Activated CD4-positive, alpha-beta memory T cell treated with anti-CD3 and anti-CD28 coated beads for 36 hours (primary cell): ENCODE measurements at places on chromosomes 1 and 21.
A peak's percentile ranks its signal among the peaks of the same experiment; 100 is the strongest.

DNA sequence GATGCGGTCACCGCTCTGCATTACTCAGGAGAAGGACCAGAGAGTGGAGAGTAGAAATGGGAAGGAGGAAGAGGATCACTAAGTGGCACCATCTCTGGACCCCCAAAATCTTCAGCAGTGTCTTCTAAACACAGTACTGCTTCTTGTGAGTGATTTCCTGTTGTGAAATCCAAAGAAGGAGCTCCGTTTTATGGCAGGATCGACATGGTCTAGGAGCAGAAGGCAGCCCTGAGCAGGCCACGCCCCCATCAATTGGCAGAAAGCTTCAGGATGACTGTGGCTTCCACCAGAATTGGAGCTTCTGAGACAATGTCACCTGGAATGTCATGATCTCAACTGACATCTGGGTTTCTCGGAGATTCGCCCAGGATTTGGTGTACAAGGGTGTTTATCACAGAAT lies 171.5 kb downstream of the ADSS2 start:
- DNase-seq: no peak

DNA sequence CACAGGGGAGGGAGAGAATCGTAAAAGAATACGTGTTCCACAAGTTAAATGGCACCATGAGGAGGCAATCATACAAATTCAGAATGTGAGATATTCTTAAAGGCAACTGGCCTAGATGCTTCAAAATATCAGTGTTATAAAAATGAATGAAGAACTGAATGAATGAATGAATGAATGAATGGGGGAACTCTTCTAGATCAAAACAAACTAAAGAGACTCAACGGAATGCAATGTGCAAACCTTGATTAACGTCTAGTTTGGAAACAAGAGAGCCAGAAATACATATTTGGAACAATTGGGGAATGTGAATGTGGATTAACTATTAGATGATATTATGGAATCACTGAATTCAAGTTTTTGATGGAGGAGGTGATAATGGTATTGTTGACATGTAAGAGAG lies 16.8 kb downstream of the CFAP45 start:
- no peak for DNase-seq

DNA sequence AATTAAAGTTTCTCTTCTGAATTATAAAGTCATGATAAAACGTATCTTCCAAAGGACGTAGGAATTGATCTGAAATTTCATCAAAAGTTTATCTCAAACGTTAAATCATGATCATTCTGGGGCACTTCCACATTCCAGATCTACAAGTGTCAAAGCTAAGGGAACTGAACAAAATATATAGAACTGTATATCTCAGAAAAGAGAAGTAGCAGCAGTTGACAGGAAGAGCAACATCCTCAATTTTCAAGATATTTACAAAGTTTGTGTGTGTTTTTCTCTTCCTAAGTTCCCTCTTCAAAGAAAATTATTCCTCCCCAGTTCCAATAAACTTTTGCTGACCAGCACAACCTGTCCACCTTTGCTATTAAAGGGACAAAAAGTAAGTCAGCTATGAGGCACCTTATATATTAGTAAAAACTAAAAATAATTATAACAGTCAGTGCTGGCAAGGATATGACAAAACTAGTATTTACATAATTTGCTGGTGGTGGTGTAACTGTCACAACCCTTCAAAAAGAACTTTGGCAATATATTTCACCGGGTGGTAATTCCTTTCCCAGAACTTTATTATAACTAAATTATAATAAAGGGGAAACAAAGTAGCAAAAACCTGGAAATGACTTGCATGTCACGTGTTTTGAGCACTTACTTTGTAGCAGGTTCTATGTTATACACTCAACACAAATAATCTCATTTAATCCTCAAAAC lies 38.5 kb upstream of the EYA3 start:
- DNase-seq: no peak

GRCh38 chr1:181090641-181091126 lies 2.2 kb downstream of the IER5 start:
- DNase-seq: peak; percentile 77

GRCh38 chr1:152697701-152698600 lies at the start of gene LCE2A:
TSS of gene LCE2A (plus strand) at chr1:152698345. CDS start at chr1:152698902, 557 bp downstream.
- no peak for DNase-seq

DNA sequence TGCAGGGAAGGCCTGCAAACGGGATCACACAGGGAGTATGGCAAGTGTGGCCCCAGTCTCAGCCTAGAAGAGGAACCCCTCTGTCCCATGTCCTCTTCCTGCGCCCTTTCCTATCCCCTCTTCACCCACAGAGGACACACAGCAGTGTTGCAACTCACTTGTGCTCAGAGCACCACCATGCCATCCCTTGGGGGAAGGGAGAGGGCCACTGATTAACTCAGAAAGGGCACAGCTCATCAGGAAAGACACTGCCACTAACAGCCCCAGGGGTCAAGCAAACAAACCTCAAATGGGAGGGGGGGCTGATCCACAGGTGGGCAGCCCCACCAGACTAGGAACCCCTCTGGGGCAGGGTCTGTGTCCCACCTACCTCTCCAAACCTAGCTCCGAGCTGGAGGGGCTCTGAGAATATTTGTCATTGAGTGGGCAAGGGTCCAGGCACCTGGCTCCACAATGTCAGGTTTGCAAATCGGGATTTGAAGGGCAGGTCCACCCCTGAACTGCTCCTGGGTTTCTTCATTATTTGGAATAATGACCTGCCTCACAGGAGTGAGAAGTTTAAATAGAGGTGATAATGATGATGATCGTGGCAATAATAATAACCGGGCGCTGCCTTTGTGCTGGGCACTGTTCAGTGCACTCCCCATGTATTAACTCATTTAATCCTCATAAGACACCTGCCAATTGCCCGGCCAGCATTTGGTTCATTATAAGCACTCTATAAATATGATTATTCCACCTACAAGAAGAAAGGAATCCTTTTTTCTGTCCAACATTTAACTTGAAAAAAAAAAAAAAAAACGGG lies 1.0 kb downstream of the ALDH4A1 start:
- no peak for DNase-seq

GRCh38 chr1:221583465-221583864 lies 158.4 kb downstream of the DUSP10 start:
- DNase-seq: no peak

GRCh38 chr1:26156285-26157038 lies 2.4 kb upstream of the FAM110D start:
- no peak for DNase-seq

DNA sequence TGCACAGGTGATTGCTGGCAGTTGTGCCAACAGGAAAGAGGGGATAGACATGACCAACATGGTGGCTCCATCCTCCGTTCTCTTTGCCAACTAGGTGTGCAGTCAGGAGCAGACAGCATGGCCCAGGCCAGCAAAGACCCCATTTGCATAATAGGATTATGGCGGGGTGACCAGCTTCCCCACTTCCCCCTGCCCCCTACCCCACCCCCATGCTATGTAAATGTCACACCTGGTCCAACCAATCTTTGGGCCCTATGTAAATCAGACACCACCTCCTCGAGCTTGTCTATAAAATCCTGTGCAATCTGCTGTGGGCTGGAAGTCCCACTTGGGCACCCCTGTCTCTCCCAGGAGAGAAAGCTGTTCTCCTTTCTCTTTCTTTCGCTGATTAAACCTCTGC lies 146.0 kb downstream of the SLC30A10 start:
- DNase-seq: no peak

- peak; percentile 48 for DNase-seq
These were observed 612.9 kb downstream of the PTPRU start for GRCh38 chr1:29849038-29849750.

GRCh38 chr1:43885279-43885801 lies 48.3 kb upstream of the ARTN start:
- no peak for DNase-seq

GRCh38 chr1:160797271-160797709 lies 1.3 kb downstream of the LY9 start:
- no peak for DNase-seq

DNA sequence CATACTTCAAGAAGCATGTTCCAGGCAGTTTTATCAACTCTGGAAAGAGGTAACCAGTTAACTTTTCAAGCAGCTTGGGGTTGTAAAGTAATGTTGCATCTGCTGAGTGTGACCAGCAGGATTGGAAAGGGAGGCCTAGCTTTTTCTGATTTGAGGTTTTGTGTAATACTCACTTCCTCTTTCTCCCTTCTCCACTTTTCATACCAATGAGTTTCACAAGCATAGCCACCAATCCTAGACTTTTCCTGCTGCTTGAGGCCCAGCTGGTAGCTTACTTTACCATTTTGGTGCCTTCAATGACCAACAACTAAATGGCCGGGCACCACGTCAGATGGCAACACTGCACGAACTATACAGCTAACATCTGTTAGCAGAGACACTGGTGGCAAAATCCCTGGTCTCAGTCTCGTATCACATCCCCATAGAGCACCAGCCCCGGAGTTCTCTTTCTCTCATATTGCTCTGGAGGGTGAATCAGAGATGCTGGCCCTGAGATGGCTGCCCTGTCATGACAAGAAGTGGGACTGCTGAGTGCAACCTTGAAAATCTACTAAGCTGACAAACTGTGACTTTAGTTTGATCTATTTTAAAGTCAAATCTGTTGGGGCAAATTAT lies 14.8 kb upstream of the GPR88 start:
- no peak for DNase-seq

DNA sequence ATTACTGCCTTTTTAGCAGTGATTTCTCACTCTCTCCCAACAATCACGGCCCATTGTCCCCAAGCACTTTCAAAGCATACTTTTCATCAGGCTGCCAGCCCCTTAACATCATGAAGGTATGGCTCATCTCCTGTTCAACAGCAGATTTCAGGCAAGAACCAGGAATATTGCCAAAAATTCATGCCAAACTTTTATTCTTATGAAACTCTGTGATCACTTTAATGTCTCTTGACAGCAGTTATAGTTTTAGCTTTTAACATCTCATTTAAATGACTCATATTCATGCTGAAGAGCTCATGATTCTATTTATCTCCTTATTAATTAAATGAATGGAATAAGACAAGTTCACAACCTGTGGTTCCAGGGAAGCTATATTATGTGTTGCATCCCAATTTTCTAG lies 235.1 kb downstream of the GRIK1 start:
- no peak for DNase-seq

GRCh38 chr1:100778748-100779147 lies 59.2 kb downstream of the VCAM1 start:
- DNase-seq: no peak

- DNase-seq: no peak
These were observed 112.3 kb upstream of the TRABD2B start for GRCh38 chr1:48109390-48110013.

DNA sequence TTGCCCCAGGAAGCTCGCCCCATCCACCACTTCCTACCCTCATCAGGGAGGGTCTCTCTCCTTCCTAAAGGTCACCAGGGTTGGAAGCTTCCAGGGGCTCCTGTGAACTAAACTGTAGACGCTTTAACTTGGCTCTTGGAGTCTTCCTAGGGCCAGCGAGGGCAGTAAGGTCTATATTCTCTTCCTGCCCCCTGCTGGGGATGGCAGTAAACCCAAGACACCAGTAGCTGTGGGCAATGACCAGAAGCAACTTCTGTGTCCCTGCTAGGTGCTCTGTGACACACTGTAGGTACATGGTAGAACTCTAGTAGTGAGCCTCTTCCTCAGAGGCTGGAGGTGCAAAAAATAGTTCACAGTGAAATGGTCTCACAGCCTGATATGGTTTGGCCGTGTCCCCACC lies 30.0 kb downstream of the KCND3 start:
- no peak for DNase-seq

DNA sequence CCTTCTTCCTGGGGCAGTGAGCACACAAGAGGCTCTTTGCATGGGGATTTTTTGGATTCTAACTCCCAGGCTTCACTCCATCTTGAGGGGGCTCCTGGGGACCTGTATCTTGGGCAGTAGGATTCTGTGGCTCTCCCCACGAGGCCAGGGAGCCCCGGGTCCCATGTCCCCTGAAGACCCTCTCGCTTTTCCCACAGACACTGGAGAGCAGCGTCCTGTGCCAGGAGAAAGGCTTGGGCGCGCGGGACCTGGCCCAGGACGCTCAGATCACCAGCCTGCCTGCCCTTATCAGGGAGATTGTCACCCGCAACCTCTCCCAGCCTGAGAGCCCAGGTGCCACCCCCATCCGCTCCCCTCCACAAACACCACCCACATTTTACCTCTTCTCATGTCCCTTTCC lies 735 bp downstream of the CROCC start:
- no peak for DNase-seq

DNA sequence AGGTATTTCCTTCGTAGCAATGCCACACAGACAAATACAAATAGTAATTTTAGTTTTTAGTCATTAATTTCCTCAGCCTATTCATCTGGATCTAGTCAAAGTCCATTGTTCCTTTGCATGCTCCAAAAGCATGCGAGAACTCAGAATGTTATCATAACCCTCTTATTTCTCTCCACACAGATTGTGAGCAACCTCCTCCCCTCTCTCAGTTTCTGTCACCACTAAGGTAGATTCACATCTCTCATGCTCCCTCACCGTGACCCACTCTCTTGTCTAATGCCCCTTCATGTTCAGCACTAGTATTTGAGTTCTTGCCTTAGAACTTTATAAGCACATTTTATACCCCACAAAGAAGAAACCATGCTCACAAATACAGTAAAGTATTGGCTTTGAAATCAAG lies 582.4 kb downstream of the PLA2G4A start:
- no peak for DNase-seq

GRCh38 chr1:119549719-119550132 lies 42.7 kb downstream of the HSD3B1 start:
- peak; percentile 20 for DNase-seq

DNA sequence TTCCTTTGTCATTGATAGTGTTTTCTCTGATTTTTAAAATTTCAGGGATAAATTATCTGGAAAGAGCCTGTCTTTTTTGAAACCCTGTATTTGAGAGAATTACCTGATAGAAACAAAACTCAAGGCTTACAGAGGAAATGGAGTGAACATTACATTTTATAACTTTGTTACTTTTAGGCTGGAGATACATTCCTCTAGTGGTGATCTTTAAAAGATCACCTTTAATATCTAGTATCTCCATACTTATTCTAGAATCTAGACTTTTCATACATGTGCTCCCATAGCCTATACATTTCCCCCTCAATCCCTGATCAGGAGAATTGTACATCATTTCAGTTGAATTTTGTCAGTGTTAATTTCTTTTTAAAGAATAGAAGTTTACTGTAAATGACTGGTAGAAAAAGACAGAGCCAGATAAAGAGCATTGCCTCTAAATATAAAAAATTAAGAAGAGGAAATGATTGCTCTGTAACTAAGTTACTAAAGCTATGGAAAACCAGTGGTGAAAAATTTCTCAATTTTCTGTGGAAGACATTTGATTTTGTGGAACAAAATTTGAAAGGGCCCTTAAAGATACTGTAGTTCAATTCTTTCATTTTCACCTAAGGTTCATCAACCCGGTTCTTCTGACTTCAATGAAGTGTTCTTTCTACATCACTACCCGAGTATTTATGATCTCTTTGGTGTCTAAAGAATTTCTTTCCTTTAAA lies 33.7 kb downstream of the RASAL2 start:
- no peak for DNase-seq

GRCh38 chr1:8560611-8561544 lies 243.0 kb downstream of the SLC45A1 start:
- no peak for DNase-seq
